ENCODE measurements at places on chromosomes 2 and 18.

- peak; percentile 60 for DNase-seq
Observed at GRCh38 chr18:10928772-10929373, 220.5 kb downstream of the PIEZO2 start.

DNA sequence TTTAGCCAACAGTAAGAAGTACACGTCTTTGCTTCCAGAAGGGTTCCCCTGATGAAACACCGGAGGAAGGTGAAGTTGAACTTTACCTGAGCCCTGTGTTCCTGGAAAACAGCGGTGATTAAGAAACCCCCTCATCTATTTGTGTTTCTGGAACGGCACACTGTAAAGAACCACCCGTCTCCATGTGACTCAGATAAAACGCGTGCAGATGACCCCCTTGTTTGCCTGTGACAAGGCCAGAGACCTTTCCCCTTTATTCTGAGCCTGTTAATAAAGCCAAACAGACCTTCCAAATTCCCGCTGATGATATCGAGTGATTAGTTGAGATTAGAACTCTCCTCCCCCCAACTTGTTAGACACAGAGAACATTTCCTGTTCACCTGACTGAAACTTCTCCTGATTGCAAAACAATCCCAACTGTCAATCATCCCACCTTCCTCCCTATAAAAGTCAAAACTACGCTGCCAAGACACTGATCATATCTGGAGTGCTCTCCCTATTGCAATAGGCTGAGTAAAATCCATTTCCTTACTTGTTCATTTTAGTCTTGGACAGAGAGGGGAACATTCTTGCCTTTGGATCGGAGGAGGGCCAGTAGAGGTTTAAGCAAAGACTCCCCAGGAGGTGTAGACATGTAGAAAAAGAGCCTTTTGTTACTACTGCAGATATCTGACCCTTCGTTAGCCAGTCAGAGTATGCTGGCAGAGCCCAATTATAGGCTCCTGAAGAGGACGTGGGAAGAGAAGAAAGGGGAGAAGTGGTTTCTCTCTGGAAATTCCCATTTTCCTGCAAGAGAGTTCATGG is 914 bp upstream of the IWS1 start:
- DNase-seq = peak; percentile 37

- no peak for DNase-seq
Observed at GRCh38 chr2:11863103-11863502, 116.7 kb downstream of the LPIN1 start.

GRCh38 chr2:31979956-31980355 is 30.9 kb downstream of the MEMO1 start:
- no peak for DNase-seq

DNA sequence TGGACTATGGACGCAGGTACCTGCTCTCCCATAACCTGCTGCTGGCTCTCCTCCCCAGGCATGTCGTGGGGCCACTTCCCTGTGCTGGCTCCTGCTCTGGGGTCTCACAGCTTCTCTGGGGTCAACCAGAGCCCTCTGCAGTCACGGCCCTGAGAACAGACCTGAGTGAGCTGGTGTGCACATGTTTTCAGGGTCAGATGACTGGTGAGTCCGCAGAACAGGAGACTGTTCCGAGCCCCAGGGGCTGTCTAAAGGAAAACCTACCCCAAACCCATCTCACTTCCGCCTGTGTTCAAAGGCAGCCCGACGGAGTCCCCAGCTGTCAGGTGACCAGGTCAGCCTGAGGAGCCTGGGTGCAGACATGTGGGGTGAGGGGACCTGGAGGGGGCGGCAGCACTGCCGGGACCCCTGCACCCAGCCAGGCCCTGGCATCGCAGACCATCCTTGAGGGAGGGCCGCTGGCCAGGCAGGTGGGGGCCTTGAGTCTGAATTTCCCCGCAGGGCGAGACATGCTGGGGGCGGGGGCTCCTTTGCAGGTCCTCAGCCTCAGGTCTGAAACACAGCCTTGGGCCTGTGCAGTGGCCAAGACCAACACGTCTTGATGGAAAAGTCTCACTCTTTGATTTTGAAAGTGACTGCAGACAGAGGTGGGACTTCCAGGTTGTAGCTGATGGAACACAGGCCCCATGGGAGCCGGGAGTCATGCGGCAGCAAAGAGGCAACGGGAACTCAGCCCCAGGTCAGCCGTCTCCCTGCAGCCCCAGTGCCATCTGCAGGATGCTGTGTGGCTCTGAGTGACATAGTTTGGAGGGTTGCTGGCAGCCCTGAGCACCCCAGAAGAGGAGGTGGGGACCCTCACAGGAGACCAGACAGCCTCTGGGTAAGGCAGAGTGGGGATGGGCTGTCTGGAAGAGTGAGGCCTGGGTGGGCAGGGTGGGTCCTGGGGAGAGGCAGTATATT is 65.3 kb downstream of the TWIST2 start:
- peak; percentile 9 for DNase-seq

DNA sequence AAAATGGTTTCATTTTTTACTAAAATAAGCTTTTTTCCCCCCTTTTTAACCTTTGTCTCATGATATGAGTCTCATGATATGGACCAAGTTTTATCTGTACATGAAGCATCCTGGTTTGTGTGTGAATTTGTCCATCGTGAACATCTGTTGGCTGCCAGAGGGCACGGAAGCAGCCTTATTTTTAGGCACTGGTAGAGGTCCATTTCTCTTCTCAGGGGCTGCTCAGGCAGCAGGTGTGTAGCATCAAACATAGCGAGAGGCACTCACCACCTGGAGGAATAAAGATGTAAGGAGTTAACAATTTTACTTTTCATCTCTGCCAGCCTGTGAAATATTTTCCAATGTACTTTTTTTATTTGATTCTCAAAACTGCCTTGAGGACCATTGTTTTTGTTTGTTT is 134.5 kb downstream of the RHBDD1 start:
- no peak for DNase-seq

DNA sequence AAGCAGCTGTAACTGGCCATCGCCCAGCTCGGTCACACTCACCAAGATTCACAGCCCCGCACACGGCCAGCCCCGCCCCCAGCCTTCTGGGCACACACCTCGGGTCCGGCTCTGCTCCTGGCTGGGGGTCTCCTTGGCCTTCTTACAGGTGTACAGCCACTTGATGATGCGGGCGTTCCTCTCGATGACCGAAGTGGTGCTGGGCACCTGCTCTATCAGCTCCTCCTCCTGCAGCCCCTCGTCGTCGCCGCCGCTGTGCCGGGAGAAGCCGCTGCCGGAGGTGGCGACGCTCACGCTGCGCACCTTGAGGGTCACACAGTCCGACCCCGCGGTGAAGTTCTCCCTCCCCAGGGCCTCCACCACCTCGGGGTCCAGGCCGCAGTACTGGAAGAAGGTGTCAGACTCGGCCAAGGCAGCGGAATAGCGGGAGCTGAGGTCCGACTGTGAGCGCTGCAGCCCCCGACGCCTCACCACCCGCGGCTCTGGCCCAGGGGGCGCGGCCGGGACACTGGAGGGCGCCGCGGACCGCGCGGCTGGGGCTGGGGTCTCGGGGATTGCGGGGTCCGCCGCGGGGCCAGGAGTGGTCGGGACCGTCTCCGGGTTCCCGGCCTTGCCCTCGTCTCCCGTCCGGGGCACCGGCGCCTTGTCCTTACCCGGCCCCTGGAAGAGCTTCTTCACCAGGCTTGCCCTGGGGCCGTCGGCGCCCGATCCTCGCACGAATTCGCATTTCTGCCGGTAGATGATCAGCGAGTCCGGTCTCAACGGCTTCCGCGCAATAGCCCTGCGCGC is 769 bp downstream of the FAM110C start:
- DNase-seq = no peak
